Stimulated activated CD4-positive, alpha-beta T cell treated with anti-CD3 and anti-CD28 coated beads, Interleukin-1b, Interleukin-23, amount 100 ng/mL, for 24 hours (primary cell): ENCODE measurements at places on chromosomes 1 and 21.
A peak's percentile ranks its signal among the peaks of the same experiment; 100 is the strongest.

DNA sequence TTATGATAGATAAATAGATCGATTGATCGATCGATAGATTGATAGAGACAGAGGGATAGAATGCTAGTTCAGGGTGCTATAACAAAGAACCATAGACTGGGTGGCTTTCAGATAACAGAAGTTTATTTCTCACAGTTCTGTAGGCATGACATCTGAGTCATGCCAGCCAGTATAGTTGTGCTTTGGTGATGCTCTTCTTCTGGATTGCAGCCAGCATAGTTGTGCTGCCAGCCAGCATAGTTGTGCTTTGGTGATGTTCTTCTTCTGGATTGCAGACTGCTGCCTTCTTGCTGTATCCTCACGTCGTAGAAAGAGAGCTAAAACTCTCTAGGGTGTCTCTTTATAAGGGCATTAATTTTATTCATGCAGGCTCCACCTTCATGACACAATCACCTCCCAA is 860.8 kb downstream of the BRINP3 start:
- DNase-seq = no peak

DNA sequence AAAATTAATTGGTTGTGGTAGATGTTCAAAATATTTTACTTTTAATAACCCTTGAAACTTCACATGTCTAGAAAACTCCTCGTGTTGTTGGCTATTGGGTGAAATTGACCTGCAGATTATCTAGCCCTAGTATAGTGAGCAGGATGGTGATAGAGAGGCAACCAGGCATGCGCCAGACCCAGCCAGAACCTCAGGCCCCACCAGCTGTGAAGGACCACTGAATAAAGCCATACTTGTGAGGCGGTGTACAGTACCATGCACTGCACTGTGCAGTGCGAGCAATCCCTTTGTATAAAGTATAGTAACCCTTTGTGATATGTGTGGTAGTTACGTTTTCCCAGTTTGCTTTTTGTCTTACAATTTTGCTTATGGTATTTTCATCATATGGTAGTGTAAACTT is 8.5 kb downstream of the TTF2 start:
- no peak for DNase-seq

GRCh38 chr1:71940261-71940660 is 342.1 kb downstream of the NEGR1 start:
- DNase-seq = no peak

DNA sequence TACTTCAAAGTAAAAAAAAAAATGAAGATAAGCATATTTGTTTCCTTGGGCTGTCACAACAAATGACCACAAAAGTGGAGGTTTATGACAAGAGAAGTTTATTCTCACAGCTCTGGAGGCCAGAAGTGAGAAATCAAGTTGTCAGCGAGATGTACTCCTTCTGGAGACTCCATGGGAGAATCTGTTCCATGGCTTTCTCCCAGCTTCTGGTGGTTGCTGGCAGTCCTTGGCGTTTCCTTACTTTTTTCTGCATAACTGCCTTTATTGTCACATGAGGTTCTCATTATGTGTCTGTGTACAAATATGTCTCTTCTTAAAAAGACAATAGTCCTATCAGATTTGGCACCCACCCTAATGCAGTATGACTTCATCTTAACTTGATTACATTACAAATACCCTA is 398.3 kb downstream of the KCNT2 start:
- no peak for DNase-seq

DNA sequence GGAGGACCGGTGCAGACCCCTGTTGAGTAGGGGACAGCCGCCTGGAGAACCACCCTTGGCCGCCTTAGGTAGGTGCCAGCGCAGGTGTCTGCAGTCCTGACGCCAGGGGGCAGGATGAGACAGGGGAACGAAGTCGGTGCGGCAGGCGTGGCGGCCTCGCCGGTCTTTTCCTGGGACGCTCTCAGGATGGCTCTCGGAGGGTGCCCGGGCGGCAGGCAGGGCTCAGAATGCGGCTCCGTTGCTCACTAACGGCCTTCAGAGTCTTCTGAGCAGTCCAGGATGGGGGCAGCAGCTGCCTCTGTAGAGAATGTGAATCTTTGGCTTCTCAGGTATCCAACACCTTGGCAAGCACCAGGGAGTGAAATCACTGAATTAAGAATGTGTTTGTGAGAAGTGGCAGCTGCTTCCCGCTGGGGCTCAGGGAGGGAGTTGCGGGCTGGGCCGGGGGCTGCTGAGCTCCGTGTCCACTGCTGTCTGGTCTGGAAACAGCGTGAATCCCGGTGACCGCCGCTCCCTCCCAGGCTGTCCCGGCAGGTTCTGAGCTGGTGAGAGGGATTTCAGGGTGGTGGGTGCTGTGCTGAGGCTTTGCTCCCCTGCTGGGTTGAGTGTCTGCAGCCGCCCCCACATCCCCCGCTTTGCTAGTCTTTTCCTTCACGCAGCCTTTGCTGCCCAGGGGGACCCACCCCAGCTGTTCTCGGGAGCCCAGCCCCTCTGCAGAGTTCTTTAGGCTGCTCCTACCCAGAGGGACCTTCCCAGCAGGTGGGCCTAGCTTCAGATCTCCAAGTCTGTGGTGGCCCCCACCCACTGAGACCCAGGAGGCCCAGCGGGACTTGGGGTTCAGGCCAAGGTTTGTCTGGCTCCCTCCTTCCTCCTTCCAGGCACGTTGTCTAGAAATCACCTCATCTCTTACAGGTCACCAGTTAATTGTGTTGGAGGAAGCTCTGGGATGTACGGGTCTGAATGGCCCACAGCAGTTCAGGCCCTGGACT is 11.1 kb upstream of the C1orf174 start:
- DNase-seq = peak; percentile 70

GRCh38 chr1:43054961-43055360 is 96.3 kb upstream of the SLC2A1 start:
- no peak for DNase-seq

DNA sequence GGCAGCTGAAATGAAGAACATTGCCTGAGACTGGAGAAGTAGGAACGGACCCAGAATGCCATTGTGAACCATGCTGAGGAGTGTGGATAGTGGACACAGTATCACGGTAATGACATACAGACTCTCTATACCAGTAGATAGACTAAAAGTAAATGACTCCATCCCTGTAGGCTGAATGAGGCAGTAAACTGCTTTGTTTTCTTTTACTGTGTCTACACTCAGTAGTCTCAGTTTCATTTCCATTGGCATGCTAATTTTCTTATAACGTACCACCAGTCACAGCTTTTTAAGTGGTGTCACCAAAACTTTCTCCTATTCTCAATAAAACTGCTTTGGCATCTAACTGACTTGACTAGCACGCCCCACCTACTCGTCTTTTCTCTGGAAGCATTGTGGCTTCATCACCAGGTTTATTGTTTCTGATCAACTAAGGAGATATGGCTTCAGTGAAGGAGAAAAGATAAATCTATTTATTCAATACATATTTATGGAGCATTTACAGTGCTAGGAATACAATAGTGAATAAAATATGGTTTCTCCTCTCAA is 8.4 kb upstream of the ZNF697 start:
- DNase-seq = no peak

DNA sequence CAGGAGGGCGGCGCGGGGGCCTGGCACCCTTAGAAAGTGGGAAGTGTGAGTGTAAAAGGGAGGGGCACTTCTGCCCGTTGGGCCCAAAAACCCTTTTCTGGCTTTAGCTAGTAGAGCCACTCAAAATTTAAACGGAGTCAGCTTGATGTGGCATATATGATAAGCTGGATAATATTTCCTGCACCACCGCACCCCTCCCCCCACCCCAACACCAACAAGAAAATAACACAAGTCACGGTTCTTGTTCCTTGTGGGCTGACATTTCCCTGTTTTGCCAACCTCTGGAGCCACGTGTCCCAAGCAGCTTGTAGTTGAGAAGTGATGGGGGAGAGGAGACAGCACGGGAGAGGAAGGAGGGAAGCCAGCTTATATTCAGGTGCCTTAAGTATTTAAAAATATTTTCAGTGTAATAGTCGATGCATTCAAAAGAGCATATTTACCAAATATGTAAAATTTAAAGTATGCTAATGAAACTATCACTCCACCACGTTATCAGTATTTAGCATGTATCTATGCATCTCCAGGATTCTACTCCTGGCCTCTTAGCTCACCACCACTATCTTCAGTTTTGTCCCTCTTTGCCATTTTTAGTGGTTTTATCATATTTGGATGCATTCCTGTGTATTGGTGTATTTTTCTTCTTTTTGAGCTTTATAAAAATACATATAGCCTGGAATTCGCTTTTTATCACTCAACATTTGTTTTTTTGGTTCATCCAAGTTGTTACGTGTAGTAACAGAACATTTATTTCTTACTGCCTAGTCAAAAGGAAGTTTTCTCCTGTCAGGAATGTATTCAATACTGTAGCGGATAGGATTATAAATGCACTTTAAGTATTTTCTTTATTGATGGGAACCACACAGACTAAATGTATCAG is 773 bp upstream of the DDX59 start:
- no peak for DNase-seq

DNA sequence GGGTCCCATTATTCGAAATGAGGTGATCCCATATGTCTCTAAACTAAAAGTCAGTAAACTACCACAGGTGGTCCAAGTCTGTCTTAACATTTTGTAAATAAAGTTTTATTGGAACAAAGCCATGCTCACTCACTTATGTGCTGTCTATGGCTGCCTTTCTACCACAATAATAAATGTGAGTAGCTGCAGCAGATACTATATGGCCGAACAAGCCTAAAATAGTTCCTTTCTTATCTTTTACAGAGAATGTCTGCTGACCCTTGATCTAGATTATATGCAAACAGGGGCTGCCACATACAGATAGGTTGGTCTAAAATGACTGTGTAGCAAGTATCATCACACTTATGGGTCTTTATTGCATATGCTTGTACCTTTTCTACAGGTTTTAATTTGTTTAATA is 140.0 kb downstream of the VAV3 start:
- DNase-seq = no peak
